ELF-1 (cell line): ENCODE measurements at places on chromosomes 7 and 10.

DNA sequence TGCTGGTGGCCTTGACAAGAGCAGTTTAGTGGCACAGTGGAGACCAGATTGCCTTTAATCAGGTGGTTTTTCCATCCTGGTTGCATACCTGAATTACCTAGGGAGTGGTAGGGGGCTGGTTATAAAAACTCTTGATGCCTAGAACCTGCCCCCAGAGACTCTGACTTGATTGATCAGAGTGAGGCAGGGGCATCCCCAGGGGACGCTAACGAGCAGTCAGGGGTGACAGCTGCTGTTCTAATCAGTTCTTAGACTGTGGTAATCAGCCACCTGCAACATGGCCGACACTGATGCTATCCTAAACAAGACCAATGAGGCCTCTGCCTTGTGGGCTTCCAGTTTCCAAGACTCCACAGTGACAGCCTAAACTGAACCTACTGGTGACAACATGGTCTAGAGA lies 2.0 kb upstream of the OPALIN start:
- no peak for DNase-seq

DNA sequence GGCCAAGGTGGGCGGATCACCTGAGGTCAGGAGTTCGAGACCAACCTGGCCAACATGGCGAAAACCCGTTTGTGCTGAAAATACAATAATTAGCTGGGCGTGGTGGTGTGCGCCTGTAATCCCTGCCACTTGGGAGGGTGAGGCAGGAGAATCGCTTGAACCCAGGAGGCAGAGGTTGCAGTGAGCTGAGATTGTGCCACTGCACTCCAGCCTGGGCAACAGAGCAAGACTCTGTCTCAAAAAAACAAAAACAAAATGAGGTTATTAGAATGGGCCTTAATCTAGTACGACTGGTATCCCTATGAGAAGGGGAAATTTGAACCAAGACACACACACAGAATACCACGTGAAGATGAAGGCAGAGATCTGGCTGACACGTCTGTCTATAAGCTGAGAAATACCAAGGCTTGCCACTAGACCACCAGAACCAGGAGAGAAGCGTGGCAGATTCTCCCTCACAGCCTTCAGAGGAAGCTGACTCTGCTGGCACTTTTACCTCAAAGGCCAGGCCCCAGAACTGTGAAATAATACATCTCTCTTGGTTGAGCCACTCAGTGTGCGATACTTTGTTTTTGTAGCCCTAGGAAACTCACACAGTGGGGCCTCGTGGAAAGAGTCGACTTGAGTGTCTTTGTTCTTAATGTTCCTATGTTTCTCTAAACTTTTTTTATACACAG lies 59.6 kb downstream of the TMEM209 start:
- DNase-seq, result no peak

- no peak for DNase-seq
Measured at GRCh38 chr7:45325378-45325777, 167.8 kb downstream of the RAMP3 start.

GRCh38 chr7:50371551-50372021 lies 67.1 kb downstream of the IKZF1 start:
- DNase-seq, result no peak

GRCh38 chr10:127157506-127158200 lies 38.7 kb downstream of the INSYN2A start:
- no peak for DNase-seq

DNA sequence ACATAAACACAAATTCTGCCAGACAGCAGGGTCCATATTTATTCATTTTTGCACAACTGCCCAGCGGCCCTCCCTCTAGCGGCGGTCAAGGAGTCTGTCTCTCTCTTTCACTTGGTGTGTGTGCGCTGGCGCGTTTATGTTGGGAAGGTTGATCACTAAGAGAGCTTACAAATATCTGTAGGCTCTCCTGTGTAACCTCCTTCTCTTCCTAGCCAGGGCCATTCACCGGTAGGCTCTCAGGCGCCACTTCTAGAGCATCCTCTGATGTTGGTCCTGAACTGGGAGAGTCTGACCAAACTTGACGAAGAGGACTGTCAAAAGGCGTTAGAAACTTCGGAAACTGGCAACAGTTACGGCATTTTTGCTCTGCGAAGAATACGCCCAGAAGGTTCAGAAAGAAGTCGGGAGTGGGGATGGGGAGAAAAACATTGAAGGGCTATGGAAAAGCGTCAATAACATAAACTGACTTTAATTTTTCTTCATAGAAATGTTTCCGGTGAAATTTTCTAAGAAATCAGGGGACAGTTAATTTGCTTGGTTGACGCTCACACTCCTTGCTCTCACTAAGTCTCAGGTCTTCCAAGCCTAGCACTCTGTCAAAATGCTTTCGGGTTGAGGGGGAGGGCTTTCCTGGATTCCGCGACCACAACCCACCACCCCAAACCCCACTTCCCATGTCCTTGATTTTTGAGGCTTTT lies 731.1 kb downstream of the ZWINT start:
- peak; percentile 46 for DNase-seq

- no peak for DNase-seq
Measured at GRCh38 chr7:36217961-36218284, 64.9 kb downstream of the EEPD1 start.

DNA sequence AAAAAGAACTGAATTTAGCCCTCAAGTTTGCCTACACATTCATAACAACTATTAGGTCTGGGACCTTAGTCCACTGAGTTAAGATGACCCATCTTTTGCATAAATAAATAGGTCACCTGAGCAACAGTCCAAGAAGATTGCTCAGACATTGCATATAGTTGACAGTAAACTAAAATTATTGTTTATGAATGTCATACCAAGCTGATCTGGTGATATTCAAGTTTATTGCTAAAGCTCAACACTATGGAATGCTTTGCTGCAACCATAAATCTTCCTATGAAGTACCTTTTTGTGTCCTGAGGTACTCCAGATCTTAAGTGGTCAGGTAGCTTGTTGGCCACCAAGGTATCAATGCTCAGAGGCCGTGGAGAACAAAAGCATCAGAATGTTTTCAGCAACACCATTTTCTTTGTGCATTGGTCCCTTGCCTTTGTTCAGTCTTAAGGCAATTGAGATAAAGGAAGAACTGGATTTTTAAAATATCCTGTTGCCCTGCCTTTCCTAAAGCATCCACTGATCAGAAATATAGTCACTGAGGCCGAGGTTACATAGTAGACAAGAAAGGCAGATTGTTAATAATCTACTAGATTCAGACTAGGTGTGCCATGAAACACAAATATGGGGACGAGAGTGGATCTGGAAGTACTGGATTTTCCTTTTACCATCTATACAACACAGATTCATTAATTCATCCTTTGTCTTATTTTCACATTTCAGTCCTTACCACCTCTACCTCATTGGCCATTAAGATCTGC lies 321.3 kb downstream of the PTEN start:
- no peak for DNase-seq

GRCh38 chr10:114322344-114322743 lies 82.0 kb downstream of the AFAP1L2 start:
- DNase-seq, result peak; percentile 78

GRCh38 chr7:18419456-18419855 lies 76.1 kb upstream of the HDAC9 start:
- no peak for DNase-seq

DNA sequence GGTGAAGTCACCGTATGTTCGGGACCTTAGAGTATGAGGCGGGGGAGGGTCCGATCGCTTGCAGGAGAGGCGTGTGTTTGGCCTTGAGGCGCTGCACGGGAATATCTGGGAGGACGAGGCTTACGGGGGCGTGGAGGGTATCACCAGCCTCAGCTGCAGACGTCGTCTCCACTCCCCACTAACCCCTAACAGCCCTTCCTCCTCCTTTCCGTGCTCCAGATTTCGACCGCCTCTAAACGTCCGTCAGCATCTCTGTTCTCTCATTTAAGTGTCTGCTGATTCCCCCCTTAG lies 23.5 kb upstream of the ZNF12 start:
- no peak for DNase-seq

DNA sequence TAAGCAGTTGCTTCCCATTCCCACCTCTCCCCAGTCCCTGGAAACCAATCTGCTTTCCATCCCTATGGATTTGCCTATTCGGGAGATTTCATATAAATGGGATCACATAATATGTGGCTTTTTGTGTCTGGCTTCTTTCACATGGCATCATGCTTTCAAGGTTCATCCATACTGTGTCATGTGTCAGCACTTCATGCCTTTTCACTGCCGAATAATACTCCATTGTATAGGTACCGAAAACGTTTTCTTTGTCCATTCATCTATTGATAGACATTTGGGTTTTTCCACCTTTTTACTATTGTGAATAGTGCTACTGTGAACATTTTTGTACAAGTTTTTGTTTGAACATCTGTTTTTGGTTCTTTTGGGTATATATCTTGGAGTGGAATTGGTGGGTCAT lies 12.5 kb downstream of the RBM20 start:
- DNase-seq, result no peak

- no peak for DNase-seq
Measured at GRCh38 chr10:58963101-58963534, 213.3 kb upstream of the PHYHIPL start.

GRCh38 chr10:13892001-13892491 lies 305.3 kb downstream of the PRPF18 start:
- peak; percentile 23 for DNase-seq

DNA sequence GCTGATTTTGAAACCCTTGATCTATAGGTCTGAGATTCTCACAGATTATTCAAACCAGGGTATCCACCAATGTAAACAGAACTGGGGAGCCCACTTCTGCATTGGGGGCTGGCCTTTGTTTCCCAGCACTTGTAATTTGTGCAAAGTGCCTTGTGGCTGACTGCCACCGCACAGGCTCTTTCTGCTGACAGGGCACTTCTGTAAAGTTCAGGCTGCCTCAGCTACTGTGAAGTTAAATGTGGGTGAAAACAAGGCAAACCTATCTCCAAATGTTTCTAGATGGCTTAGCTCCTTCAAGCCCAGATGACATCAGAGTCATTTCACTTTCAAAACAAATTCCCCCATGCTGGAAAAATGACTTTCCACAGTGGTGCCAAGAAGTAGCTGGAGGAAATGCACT lies 54.7 kb downstream of the GRID1 start:
- DNase-seq, result no peak
